ENCODE measurements at places on chromosomes 6 and 20.

DNA sequence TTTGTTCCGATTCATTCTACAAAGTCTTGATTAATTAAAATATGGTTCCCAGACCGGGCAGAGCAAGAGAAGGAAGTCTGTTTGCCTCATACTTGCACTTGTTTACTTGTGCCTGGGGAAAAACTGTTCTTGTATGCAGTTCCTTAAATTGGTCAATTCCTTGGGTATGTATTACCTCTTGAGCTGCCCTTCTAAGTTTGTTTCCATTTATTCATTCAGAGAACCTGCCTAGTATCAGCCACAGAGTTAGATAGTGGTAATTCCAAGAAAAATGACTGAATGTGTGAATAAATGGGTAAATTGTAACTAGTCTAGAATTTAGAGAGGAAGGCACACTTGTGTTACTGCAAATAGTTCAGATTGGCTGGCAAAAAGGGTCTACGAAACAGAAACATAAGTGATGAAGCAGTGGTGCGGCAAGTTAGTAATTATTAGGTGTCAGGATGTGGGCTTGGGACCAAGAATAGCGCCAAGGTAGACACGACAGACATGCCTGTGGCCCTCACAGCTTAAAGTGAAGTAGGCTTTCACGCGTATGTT lies 525 bp upstream of the MAK start:
- DNase-seq: peak; percentile 70

DNA sequence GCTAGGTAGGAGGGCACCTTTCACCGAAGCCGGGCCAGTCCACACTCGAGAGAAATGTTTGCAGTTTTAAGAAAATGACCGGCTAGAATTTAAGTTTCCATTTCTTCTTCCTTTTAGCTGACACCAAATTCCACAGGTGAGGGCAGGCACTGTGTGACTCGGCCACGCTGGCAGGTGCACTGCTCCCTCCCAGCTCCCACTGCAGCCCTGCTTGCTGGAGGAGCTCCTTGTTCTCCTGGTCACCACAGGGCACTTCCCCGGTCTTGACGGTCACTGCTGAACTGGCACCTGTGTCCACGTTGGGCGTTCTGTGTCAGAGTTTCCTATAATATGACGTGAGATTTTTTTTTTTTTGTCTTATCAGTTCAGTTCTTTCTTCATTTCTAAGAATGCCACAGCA lies 3.6 kb upstream of the KIF25 start:
- no peak for DNase-seq

GRCh38 chr6:32076321-32076809 lies 32.8 kb downstream of the TNXB start:
- no peak for DNase-seq

DNA sequence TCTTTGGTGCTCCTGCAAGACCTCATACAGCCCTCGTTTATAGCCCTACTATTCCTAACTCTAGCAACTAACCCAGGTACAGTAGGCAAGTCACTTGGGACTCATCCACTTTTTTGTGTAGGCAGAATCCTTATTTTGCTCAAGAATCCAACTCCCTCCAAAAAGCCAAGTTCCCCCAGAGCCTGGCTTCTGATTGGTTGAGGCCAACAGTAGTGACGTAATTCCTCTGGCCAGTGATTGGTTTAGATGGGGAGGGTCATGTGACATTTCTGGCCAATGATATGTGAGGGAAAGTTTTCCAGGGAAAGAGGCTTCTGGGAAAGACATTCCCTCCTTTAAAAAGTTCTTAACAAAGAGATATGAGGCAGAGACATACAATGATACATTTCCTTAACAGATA lies 32.1 kb downstream of the KIAA1755 start:
- no peak for DNase-seq

DNA sequence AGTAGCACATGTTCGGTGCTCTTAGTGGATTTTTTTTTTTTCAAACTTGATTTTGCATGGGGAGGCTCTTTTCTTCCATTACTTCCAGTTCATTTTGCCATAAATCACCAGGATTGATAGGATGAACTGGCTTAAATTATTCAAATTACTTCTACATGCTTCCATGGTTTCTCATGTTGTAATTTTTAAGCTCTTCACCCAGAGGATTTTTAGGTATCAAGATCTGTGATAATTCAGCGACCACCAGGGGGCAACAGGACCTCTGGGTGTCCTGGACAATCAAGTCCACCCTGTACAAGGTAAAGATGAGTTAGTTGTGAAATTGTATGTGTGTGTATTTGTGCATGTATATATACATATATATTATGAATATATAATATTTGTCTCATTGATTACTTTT lies 4.2 kb upstream of the EPHA7 start:
- DNase-seq: no peak

- no peak for DNase-seq
Observed at GRCh38 chr6:143525356-143525755, 13.8 kb upstream of the FUCA2 start.
